HT-29 (cell line): ENCODE measurements at places on chromosomes 7 and 10. TPM values are rescaled to one million over a fixed set of nuclear protein-coding genes. Genes with fewer than 3 reads are reported as not detected.

- no peak for DNase-seq
Measured at GRCh38 chr7:2978408-2978807, 65.3 kb downstream of the CARD11 start.

GRCh38 chr7:87330942-87331341 is 14.5 kb upstream of the CROT start:
- DNase-seq = no peak

DNA sequence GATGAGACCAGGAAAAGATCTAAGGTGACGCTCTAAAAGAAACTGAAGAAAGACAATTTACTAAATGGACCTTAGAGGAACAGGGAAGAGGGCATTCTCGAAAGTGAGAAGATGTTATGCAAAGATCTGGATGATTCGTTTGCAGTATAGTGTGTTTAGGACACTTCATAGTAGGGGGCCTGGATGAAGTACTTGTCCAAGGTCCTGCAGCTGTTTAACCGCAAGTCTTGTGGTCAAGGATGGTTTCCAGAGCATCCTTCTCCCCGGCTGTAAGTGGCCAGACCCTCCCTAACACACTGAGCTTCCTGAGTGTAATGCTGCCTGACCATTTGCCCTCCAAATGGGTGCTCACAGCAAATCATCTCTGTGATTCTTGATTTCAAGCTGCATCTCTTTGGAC is 101.6 kb downstream of the XPNPEP1 start:
- no peak for DNase-seq

GRCh38 chr7:43244232-43244631 is 131.8 kb downstream of the HECW1 start:
- no peak for DNase-seq

GRCh38 chr7:92698237-92698841 is 108.1 kb upstream of the FAM133B start:
- peak; percentile 88 for DNase-seq

The FZD8 gene
- total RNA-seq = 0.99 and 1.1 TPM in 2 replicates

The SCART1 gene
- total RNA-seq = 0.68 and 2.2 TPM in 2 replicates

The NPFFR1 gene
- total RNA-seq = 2.9 and 4.4 TPM in 2 replicates

The CTAGE8 gene
- total RNA-seq = not detected in 2 replicates
